ENCODE measurements at places on chromosomes 6 and 20. TPM values are rescaled to one million over a fixed set of nuclear protein-coding genes. Genes with fewer than 3 reads are reported as not detected.
A peak's percentile ranks its signal among the peaks of the same experiment; 100 is the strongest.

GRCh38 chr6:12137480-12137879 is 125.4 kb downstream of the HIVEP1 start:
- no peak for DNase-seq

DNA sequence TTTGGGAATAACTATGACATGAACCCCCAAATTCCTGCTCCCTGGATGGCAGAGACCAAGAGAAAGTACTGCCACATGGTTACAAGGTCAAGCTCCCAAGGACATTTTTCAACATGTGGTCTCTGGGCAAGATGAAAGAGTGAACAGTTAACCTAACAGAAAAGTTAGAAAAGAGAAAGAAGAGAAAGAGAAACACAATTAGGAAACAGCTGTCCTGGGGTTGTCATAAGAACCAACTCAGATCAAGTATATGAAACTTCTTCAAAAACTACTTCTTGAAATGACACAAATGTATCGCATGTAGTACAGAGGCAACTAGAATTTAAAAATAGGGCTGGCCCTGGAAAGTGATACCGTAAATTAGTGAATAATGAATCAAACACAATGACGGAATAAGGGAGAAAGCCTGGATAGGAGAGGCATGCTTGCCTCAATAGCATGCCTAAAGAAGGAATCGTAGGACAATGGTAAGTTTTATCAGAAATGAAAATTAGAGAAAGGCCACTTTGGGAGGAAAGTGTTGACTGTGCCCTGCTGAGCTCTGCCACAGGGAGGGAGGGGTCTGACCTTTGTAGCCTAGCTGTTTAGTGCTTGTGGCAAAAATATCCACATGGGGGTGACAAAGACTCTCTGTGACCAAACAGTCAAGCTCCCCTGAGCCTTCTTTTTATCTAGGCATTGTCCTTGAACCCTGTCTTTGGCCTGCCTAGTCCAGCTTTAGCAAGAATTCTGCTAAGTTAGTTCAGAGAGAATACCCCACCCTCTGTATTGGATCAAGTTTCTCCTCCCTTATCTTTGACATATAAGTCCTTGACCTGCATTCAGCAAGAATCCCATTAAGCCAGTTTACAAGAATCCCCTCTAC is 4.3 kb upstream of the DCBLD1 start:
- DNase-seq, result no peak

GRCh38 chr6:113645576-113645970 is 211.6 kb upstream of the MARCKS start:
- peak; percentile 80 for DNase-seq

DNA sequence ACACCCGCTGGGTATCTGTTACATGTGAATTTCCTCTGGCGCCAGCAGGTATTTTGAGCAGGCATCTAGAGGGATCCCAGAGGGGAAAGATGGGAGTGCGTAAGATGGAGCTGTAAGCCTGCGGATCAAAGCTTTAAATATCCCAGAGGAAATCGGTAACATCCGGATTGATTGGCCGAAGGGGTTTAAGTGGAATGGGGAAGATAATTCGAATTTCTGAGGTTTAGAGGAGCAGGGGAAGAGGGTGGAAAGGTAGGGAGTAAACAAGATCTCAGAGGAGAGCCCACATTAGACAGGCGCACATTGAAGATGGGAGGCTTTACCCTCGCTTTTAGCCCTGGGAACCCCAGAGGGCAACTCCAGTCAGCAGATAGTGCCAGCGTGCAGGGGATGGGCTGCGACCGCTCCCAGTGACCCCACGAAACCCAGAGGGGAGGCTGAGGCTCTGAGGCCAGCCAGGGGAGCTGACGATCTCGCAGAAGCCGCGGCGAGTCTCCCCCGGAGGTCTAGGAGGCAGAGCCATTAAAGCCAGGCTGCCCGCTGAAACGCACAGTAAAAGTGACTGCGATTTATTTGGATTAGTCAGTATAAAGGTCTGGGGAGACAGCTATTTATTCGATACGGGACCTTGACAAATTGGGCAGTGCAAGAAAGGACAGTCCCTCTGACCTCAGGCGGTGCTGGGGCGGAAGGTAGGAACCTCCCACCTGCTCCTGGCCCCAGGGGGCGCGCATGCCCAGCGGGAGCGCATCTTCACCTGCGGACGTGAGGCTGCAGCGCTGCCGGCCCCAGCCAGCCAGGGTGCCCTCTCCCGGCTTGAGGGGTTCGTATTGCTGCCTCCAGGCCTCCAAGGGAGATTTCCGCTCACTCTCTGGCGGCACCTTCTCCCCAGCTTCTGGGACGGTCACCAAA is 34.3 kb upstream of the TCF21 start:
- no peak for DNase-seq

DNA sequence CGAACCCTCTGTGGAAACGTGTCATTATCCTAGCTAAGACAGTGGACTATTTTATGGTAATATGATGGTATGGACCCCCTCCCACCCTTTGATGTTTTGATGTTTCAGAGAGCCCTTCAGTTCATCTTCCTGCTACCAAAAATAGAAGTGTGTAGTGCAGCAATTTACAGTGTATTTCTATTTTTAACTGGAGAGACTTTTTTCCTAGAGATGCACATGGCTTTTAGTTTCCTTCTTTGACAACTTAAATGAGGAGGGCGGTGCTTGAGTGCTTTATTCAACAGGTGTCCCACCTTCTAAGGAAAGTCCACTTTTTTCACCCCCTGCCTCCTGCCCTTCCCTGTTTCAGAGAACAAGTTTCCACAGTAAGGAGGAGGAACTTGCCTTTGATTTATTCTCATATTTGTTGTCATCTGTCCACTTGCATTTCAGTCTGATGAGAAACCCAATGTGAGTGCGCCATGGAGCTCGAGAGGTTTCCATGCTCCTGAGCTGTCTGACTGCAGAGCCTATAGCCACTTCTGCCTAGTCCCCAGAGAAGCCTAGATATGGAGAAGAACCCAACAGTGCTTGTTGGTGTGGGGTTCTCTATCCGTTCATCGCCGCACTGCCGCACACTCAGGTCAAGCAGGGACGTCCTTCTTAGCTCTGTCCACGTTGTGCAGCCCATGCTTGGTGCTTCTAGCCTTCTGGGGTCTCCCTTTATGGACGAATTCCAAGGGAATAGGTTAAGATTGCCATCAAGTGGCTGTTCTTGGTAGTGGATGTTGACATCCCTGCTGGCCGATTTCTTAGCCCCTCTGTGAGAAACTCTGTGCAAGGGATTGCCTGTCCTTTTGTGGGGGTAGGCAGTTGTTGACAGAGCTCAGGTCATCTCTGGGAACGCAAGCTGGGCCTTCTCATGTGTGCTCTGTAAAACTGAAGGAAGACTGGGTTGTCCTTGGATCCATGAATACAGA is 144.2 kb downstream of the JARID2 start:
- no peak for DNase-seq

DNA sequence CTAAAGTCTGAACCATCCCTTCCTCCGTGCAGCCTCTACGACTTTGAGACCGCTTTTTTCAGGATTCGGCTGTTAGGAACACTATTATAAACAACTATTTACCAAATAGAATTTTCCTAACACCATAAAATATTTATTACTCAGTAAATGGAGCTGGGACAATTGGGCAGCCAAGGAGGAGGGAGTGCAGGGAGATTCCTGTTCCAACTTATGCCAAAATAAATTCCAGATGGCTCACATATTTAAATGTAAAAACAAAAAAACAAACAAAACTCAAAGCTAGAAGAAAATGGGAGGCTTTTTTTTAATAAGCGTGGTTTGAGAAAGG is 48.1 kb downstream of the TCP11 start:
- no peak for DNase-seq

GRCh38 chr6:116563830-116564229 is 7.5 kb upstream of the RWDD1 start:
- no peak for DNase-seq

DNA sequence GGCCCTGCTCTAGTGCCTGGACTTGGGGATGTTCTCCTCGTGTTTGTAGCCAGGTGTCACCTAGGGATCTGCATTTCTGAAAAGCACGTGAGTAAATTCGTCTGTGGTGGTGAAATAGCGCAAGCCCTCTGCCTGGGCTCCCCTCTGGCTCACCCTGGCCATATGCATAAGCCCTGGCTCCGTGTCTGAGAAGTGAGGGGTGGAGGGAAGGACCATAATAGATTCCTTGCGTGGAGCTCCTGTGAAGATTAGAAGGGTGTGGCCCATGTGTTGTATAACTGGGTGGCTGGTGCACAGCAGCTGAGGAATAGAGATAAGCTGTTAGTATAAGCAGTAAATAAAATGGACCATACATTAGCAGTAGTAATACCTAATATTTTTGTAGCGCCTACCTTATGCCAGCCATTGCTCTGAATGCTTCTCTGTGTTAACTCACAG is 4.8 kb downstream of the BCAS1 start:
- DNase-seq, result peak; percentile 62

GRCh38 chr20:35644806-35645205 is 19.9 kb downstream of the CPNE1 start:
- no peak for DNase-seq

Gene SLC22A23
- total RNA-seq, result 98.6 TPM

Gene RBBP9
- 10.4 TPM for total RNA-seq

Gene BNIP5
- 14.4 TPM for total RNA-seq

Gene TSHZ2
- total RNA-seq, result 4.9 TPM

Gene TRERF1
- 2.3 TPM for total RNA-seq

Gene ENPP3
- total RNA-seq, result 21.2 TPM
